ENCODE measurements at places on chromosomes 12 and 14. TPM values are rescaled to one million over a fixed set of nuclear protein-coding genes. Genes with fewer than 3 reads are reported as not detected.
A peak's percentile ranks its signal among the peaks of the same experiment; 100 is the strongest.

The LEMD3 gene
- 47.3 TPM for total RNA-seq

The KRT86 gene
- total RNA-seq: not detected

GRCh38 chr12:111445726-111446581, 40.2 kb downstream of the SH2B3 start:
- DNase-seq: peak; percentile 44

- no peak for DNase-seq
Measured at GRCh38 chr14:103314496-103315277, 19.4 kb upstream of the EIF5 start.

- DNase-seq: no peak
Measured at GRCh38 chr12:123044351-123044750, 63.9 kb downstream of the ARL6IP4 start.

DNA sequence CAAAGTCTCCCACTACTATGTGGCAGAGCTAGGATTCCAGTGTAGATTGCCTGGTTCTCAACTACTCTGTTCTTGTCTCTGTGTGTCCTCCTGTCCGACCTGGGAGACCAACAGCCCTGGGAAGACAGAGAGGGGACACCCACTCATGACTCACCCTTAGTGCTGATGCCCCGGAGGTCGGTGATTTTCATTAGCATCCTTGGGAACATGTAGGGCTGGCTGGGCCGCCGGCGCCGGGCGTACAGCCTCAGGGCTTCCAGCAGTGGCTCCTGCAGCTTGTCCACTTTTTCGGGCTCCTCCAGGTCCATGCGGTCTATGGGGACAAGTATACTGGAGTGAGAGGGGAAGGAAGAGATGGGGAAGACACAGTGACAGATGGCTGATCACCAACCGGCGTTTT, 5.9 kb upstream of the ITGB7 start:
- no peak for DNase-seq
